HFF-Myc (cell line): ENCODE measurements at places on chromosomes 12 and 14.

DNA sequence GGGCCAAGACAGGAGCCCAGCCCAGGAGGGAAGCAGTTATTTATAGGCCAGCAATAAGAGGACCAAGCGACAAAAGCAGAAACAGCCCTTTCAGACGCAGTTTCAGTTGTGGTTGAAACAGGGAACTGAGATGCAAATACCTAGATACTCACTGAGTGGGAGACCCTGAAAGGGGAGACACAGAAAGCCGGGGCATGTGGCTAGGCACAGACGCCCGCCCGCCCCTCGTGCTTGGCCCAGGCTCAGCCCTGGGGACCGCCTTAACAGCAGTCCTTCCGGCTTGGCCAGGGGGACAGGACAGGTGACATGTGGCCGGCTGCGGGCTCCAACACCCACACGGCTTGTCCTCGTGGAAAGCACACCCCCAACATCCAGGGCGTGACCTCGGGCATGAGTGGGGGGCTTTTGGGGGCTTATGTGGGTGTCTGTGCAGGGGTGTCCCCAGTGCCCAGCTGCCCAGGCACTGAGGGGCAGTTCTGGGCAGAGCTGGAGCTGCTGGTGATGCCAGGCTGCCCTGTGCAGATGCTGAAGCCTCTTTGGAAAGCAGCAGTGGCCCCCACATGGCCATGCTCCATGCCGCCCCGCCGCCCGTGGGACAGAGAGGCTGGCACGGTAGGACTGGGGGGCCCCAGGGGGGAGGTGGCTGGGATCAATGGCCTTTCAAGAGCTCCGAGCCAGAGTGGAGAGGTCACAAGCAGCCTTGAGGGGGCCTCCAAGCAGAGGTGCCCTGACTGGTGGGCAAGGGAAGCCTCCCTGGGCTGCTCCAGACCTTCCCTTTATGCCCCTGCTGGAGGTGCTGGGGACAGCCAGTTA lies 2.1 kb downstream of the PLD4 start:
- DNase-seq, result no peak

DNA sequence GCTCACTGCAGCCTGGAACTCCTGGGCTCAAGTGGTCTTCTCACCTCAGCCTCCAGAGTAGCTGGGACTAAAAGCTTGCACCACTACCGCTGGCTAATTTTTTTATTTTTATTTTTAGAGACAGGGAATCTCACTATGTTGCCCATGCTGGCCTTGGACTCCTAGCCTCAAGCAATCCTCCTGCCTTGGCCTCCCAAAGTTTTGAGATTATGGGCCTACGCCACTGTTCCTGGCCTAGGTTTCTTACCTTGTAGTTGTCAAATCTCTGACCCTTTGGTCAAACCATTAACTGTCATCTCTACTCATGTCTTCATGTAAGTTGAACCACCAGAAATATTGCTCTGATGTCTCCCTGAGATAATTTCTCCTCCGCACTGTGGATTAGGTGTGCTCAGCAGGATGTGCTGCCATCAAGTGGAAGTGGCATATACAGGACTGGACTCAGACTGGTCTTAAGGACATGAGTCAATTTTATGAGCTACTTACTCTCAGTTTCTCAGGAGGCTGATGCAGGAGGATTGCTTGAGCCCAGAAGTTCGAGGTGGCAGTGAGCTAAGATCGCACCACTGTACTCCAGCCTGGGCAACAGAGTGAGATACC lies 28.5 kb downstream of the ACTR6 start:
- peak; percentile 2 for DNase-seq

DNA sequence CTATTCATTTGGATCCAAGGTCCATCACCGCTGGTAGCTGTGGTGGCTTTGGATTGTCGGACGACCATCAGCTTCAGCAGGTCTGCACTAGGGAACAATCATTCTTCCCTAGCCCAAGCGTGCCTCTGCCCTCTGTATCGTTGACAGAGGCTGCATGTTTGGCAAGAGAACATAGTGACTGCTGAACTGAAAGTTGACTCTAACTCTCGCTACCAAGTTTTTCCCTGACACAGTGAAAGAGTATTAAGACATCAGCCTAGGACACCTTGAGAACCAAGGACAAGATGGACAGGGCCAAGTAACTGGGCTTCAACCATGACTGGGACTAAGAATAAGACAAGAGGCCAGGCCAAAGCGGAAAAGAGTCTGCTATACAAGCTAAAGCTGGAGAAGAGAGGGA lies 26.3 kb downstream of the TSHR start:
- DNase-seq, result no peak

GRCh38 chr12:46553266-46553665 lies 180.7 kb upstream of the SLC38A2 start:
- no peak for DNase-seq

DNA sequence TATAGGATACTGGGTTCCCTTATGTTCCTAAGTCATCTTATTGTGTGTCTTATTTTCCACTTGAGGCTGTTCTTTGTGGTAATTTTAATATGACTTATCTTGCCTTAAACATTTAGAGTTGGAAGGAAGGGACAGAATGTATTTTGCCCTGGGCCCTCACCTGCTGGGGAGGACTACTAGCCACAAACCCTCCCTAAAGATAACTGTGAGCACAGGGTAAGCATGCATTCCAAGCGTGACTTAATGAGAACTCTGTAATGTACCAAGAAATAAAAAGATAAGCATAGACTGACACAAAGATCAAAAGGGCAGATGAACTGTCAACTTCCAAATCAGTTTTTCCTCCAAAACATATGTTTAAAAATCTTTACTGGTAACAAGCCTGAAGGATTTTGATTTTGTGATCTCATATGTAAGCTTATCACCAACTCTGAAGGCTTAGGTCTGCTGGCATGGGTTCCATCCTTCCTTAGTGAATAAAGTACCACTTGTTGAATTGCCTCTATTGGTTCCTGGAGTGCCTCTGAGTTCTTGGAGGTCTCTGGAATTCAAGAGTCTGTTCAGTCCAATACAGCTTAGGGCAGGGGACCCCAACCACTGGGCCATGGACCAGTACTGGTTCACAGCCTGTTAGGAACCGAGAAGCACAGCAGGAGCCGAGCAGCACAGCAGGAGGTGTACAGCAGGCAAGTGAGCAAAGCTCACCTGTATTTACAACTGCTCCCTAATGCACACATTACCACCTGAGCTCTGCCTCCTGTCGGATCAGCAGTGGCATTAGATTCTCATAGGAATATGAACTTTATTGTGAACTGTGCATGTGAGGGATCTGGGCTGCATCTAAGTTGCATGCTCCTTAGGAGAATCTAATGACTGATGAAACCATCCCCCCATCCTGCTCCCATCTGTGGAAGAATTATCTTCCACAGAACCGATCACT lies 29.8 kb upstream of the NFYB start:
- DNase-seq, result no peak

DNA sequence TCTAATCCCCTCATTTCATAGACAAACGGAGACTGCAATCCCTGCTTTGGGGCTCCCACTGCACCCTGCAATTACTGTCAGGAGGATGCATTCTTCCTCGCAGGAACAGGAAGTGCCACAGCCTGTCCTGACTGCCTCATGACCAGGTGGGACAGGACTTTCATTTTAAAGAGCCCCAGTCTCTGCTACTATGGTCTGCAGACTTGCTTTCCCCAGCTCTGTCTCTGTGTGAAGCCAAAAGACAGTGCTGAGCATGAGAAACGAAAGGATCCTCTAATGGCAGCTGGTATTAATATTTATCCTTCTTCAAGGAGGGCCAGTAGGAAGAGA lies 60.0 kb upstream of the PNMA1 start:
- no peak for DNase-seq

GRCh38 chr12:22792138-22792537 lies 167.2 kb downstream of the ETNK1 start:
- no peak for DNase-seq

DNA sequence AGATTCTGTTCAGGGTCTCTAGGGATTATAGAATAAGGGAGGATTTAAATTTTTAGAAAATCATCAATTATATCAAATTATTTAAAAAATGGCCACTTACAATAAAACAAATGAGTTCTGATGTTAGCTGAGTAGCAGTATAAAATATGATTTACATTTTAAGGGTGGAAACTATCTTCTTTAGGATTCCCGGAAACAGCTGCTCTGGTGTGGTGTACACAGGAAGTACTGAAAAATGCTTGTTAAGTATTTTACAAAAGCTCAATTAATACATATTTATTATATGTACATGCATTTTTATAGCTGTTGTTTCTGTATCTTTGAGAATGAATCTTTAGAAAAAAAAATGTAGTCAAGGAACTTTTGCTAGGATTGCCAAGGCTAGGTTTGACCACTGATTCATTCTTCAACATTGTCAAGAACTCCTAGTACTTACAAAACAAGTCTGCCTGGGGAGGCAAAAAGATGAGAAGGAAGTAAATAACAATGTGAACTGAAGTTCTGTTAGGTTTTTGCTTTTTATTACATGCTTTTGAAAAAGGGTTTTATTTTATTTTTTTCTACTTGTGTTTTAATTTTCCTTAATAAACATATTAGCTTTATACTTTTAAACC lies 48.0 kb downstream of the ARF6 start:
- DNase-seq, result no peak

- DNase-seq, result no peak
These were observed 22.4 kb downstream of the SOCS2 start for GRCh38 chr12:93594766-93595311.

GRCh38 chr12:31849090-31849687 lies 110.0 kb upstream of the RESF1 start:
- no peak for DNase-seq

GRCh38 chr12:62618930-62619329 lies 152.3 kb downstream of the MON2 start:
- DNase-seq, result no peak

DNA sequence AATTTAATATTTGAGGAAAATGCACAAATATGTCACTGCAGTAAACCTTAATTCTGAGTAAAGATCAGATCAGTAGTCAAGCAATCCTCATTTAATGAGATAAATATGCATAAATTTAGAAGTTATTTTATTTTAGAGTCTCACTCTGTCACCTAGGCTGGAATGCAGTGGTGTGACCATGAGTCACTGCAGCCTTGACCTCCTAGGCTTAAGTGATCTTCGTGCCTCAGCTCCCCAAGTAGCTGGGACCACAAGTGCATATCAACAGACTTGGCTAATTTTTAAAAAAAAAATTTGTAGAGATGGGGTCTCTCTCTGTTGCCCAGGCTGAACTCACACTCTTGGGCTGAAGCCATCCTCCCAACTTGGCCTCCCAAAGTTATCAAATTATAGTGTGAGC lies 41.3 kb downstream of the LMO3 start:
- DNase-seq, result no peak

DNA sequence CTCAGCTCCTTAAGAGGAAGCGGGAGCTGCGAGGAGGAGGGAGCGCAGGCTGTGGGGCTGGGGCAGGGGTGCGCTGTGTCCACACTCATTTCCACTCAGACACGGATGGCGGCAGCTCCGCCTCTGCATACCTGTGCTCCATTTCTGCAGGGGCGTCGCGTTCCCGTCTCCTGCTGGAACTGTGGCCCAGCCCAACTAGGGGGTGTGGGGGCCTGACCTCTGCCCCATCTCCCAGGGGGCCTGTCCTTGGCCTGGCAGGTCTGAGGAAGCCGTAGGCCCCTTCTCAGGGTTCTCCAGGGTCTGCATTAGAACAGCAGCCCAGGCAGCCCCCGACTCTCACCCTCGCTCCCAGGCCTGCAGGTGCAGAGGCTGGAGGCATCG lies 31.2 kb downstream of the FBRSL1 start:
- no peak for DNase-seq

GRCh38 chr12:66860752-66861750 lies 182.2 kb upstream of the GRIP1 start:
- peak; percentile 16 for DNase-seq

DNA sequence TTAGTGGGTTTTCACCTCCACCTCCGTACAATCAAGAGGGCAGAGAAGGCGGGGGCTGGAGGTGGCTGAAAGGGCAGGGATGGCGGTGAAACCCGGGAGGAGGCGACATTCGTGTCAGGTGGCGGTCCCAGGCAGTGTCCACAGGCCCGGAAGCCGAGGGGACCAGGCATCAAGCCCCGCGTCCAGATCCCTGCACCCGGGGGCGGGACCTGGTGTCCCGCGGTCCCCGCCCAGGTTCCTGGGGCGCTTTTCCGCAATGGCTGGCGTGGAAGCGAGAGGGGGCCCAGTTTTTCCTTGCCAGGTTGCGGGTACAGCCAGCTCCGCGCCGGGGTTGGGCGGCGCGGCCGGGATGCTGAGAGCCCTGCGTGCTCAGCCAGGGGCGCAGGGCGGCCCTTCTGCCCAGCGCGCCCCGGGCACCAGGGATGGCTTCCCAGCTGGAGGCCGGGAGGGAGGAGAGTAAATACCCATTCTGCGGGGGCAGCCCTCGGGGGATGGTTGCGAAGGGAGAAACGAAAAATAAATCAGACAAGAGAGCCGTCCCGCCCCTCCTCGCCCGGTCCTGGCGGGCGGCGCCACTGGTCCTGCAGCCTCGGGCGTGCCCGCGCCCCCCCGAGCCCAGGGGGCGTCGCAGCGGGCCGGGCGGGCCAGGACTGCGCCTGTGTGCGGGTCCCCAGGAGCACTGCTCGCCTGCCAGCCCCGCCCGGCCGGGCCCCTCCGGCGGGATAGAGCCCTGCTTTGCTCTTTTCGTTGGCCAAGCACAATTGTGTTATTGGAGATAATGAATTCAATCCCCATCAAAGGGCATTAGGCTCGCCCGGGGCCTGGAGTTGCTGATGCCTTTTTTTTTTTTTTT lies 11.5 kb downstream of the FOXA1 start:
- DNase-seq, result no peak

GRCh38 chr14:59278111-59278510 lies 89.6 kb downstream of the DAAM1 start:
- peak; percentile 79 for DNase-seq

- no peak for DNase-seq
These were observed 584 bp upstream of the RFX4 start for GRCh38 chr12:106582249-106582591.

DNA sequence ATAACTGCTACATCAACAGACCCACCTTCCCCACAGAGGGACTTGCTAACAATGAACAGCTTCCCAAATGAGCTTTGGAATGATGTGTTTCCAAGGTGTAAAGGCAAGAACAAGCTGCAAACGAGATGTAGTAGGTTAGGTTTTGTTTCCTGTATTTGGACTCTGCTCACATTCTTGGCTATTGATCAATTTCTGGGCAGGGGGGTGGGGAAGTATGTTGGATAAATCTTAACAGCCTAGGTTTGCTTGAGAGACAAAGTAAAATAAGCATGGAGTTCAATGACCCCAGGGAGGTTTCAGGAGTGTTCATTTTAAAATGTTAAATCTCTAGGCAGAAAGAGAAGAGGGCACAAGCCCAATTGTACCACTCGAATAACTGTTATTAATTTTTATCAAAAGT lies 146.6 kb downstream of the DPY19L2 start:
- DNase-seq, result no peak

GRCh38 chr12:10540776-10541205 lies 35.1 kb downstream of the EIF2S3B start:
- no peak for DNase-seq

- DNase-seq, result peak; percentile 56
These were observed 2.1 kb upstream of the PLEK2 start for GRCh38 chr14:67413806-67414769.

DNA sequence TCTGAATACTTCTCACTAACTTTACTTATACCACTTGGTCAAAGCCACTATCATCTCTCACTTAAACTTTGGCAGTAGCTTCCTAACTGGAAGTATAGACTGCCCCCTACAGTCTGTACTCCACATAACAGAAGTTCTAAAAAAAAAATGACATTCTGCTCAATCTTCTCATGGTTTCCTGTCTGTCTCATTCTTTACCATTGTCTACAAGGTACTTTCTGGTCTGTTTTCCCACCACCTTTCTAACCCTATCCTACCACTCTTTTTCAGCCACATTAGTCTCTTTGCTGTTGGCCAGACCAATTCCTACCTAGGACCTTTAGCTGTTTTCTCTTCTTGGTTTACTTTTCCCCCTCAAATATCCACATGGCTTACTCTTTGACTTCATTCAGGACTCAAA lies 14.7 kb downstream of the CPSF6 start:
- DNase-seq, result no peak

GRCh38 chr12:3929875-3930615 lies 56.8 kb upstream of the PARP11 start:
- DNase-seq, result no peak
